T-helper 2 cell (primary cell): ENCODE measurements at places on chromosomes 1 and 21.

DNA sequence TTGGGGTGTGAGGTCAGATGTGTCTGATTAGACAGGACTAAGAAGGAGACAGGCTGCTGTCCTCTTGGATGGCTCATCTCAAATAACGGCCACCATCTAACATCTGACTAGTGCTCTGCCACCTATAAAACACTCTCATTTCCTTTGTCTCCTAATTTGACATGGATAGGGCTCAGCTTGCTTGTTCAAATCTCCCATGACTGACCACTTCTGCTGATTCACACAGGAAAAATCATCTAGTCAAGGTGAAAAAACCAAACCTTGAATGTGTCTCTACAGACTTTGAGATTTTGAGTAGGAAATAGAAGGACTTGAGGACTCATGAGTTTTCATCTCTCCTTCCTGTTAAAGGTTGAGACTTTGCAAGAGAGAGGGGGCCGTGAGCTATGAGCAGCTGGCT, 150.6 kb downstream of the IER5 start:
- DNase-seq, result no peak

- no peak for DNase-seq
Observed at GRCh38 chr1:16451841-16452528, 11.5 kb downstream of the NECAP2 start.

DNA sequence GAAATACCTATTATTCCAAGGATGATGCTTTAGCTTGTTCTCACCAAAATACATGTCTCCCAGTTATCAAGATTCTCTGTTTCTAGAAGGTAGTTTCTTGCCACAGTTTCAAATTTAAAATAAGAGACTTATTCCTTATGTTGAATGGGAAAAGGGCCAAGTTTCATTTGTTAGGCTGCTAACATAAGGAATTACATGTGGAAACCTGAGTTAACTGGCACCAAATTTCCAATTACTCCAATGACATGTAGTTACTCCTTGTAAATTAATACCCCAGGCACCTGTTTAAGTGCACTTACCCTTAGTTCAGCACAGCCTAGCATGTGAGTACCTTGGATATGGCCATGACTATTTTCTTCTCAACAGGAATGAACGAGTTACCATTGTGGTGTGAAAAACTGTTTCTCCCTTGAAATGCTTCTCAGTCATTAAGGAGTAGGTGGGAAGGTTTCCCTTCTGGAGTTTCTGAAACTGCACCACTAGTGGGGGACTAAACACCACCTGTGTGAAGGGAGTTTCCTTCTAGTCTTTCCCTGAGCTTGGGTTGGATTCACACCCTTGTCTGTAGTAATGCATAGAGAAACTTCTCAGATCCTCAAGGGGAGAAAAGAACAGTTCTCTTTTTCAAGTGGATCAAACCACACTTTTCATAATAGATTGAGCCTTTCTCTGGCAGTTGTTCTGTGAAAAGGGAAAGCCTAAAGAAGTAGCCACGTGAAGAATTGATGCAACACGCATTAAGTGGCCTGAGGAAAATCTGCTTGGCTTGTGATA, 32.3 kb upstream of the LRRC8C start:
- no peak for DNase-seq

DNA sequence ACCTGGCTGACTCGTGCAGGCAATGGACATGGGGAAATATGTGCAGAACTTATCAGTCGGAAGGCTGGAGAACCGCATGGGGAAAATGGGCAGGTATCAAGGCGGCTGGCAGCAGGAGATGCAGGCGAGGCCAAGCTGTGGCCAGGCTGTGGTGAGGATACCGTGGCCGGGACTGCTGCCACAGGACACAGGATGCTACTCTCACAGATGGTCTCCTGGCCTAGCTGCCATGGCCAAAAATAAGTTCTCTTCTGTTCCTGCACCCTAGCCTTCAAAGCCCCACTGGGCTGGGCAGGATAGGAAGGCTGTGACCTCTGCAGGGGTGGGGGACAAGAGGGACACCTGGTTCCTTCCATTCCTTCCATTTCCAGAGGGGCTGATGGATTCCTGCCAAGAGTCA, 26.4 kb downstream of the TEX35 start:
- DNase-seq, result no peak

DNA sequence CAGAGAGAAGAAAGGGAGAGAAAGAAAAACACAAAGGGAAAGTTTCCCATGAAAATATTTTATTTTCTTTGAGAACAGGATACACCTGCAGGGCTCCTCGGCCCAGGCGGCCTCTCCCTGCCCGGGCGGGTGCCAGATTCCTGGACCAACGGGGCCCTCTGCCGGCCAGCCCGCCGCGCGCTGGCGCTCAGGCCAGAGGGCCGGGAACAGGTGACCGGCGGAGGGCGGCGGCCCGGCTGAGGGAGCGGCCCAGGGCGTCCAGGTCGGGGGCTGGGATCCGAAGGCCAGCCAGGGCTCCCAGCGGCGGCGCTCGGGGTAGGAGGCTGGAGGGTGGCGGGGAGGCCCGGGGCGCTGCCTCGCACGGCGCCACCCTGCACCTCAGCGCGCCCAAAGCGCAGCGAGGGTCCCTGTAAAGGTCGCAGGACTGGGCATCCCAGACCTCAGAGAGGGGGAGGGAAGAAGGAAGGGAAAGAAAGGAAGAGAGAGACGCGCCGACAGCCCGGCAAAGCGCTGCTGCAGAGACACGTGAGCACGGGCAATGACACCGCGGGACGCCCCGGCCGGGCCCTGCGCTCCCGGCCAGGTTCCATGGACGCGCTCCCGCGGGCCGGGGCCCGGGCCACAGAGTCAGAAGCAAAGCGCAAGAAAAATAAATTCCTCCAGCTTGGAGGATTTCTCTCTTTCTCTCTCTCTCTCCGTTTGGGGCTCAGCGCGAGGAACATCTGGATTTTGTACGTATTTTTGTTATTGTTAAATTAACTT, 927 bp downstream of the WNT9A start:
- peak; percentile 47 for DNase-seq

GRCh38 chr1:33433509-33434362, 2.8 kb upstream of the PHC2 start:
- DNase-seq, result no peak

DNA sequence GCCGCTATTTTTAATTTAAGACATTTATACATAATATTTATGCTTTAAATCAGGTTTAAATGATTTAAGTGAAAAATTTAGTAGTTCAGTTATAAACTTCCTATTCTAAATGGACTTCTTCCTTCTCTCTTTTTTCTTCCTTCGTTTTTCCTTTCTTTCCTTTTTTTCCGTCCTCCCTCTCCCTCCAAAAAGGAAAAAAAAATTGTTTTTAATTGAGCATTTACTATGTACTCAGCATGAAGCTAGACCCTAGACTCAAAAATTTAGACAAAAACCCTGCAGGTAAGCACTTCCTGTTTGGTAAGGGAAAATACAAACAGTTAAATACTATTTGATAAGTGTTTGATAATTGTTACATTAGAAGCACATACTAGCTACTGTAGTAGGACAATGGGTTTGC, 2.6 kb upstream of the TM2D1 start:
- no peak for DNase-seq

- DNase-seq, result no peak
Observed at GRCh38 chr1:79549201-79549600, 542.7 kb upstream of the ADGRL4 start.

DNA sequence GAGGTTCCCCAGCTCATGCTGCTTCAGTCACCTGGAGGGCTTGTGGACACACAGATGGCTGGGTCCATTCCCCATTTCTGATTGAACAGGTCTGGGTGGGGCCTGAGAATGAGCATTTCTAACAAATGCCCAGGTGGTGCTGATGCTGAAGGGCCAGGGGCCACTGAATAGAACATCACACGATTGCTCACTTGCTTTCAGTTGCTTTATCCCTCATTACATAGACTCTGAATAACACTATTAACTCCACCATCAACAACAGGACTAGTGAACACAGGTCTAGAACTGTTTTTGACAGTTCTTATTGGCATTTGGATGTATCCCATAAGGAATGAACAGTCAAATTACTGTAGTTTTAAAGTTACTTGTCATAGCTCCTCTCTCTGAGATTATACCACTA, 12.1 kb downstream of the TRAPPC10 start:
- no peak for DNase-seq

DNA sequence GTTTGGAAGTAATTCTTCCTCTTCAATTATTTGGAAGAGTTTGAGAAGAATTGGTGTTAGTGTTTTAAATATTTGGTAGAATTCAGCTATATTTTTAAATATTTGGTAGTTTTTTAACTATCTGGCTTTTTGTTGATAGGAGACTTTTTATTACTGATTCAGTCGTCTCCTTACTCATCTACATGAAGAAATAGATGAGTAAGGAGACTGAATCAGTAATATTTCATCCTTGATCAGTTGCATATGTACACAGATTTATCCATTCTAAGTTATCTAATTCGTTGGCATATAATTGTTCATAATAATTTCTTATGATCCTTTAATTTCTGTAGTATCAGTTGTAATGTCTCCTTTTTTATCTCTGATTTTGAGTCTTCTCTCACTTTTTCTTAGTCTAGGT, 224.1 kb downstream of the GPR52 start:
- DNase-seq, result no peak

DNA sequence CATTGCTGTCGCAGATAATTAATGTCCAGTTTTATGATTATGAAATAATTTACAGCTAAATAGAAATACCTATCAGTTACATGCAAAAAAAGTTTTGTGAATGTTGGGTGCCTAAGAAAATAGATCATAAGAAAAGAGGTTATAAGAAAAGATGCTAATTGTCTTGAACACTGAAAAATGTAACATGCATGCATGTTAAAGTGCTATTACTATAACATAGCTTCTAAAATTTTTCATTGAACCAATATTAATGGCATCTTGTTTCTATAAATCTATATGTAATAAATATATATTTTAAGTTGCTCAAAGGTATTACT, 35.5 kb upstream of the SCYL3 start:
- DNase-seq, result no peak
